ENCODE measurements at places on chromosomes 1 and 21.

DNA sequence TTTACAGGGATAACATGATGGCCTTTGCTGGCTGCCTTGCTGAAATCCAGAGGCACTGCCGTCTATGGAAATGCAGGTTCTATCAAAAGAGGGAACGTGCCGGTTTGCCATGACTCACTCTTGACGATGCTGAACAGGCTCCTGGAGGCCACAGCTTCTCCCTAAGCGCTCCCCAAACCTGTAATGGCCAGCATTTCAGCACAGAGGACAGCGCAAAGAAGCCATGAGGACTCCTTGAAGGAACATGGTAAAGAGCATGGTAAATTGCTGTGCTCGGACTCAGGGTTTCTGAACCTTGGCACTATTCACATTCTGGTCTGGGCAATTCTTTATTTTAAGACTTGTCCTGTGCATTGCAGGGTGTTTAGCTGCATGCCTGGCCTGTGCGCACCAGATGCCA is 217.5 kb downstream of the CAMTA1 start:
- DNase-seq, result no peak

DNA sequence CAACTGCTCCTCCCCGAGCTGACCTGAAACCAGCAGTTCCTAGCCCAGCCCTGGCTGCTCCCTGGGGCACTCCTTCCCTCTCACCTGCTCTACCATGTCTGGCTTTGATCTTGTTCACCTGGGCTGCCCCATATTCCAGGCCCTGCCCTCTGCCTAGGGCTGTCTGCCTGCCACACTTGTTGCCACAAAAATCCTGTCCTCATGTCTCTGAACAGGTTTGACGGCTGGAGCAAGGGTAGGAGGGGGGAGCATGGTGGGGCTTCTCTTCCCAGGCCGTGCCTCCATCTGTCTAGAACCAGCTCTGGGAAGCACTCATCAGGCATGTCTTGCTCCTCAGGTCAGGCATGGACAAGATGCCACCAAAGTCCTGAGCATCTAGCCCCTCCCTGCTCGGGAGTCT is 44.3 kb upstream of the WNT2B start:
- DNase-seq, result no peak

- DNase-seq, result no peak
These were observed 24.2 kb downstream of the PTPRU start for GRCh38 chr1:29260531-29260930.

GRCh38 chr1:202572867-202573266 is 137.4 kb downstream of the SYT2 start:
- DNase-seq, result no peak

- no peak for DNase-seq
These were observed 268.6 kb downstream of the PTBP2 start for GRCh38 chr1:96990136-96990535.

DNA sequence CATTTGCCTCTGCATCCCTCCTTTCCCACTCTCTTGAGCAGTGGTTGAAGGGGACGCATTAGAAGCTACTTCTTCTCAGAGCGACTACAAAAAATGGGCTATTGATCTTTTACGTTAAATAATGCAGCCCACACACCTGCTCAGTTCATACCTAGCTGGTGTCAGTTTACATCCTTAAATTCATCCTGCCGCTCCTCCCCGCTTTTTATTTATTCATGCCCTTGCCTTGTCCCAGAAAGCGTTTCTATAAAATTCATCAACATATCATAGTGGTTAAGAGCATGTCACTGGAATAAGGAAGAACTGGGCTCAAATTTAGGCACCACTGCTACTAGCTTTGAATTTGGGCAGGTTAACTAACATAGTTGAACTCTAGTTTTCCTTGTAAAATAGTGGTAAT is 66.0 kb upstream of the TINAGL1 start:
- DNase-seq, result no peak

- no peak for DNase-seq
These were observed 568.4 kb downstream of the PLA2G4A start for GRCh38 chr1:187396929-187397796.

DNA sequence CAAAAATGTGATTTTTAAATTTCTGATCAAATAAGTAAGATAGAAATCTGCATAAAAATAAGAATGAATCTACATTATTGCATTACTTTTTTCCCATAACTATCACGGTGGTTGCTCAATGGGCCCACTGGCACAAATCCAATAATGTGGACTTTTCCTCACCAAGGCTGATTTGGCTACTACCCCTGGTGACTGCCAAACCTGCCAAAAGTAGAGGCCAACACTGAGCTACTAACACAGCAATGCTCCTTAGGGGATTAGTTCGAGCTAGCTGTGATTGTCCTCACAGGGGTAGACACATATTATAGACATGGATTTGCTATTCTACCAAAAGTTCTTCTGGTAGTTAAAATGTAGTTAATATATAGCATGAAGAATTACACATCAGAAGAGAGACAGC is 107.7 kb upstream of the ZNHIT6 start:
- no peak for DNase-seq

GRCh38 chr1:150881331-150882070 is 5.1 kb upstream of the ARNT start:
- no peak for DNase-seq

DNA sequence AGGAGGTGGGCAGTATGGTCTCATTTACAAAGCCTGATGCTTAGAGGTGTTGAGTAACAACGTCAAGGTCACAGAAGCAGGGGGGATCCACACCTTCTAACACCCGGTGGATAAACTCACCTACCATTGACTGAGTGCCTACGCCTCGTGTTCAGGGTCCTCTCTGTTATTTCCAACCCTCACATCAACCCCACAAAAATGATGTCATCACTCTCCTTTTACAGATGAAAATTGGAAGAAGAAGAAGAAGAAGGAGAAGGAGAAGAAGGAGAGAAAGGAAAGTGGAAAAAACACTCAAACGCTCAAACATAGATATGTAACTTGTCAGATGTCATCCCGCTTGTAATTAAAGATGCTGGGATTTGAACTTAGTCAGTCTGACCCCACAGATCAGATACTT is 653 bp upstream of the KCNN3 start:
- DNase-seq, result no peak

- no peak for DNase-seq
These were observed 143.2 kb downstream of the PTPRU start for GRCh38 chr1:29379443-29380073.

Data from NCI-H1092 (cell line).